H9 (cell line): ENCODE measurements at places on chromosomes 7 and 10. TPM values are rescaled to one million over a fixed set of nuclear protein-coding genes. Genes with fewer than 3 reads are reported as not detected.

CPVL gene
- total RNA-seq = 26.9 and 28.0 TPM in 2 replicates

PSMG3 gene
- total RNA-seq = 63.0 and 71.1 TPM in 2 replicates

ZNF33A gene
- 42.7 and 45.2 TPM in 2 replicates for total RNA-seq

ACTL6B gene
- 0.33 and 0.50 TPM in 2 replicates for total RNA-seq

SFRP5 gene
- total RNA-seq = 1.7 and 1.8 TPM in 2 replicates

THSD7A gene
- total RNA-seq = 0.42 and 0.88 TPM in 2 replicates

TMEM176A gene
- total RNA-seq = not detected in 2 replicates

CXCL12 gene
- total RNA-seq = 28.3 and 29.5 TPM in 2 replicates

CHN2 gene
- 3.3 and 3.7 TPM in 2 replicates for total RNA-seq

CYP2C19 gene
- not detected in 2 replicates for total RNA-seq

HECW1 gene
- 4.5 and 5.0 TPM in 2 replicates for total RNA-seq

BLNK gene
- total RNA-seq = not detected in 2 replicates

C10orf62 gene
- 0.31 TPM in 1 of 2 replicates, not detected in the other for total RNA-seq

TMEM213 gene
- 0.22 TPM in 1 of 2 replicates, not detected in the other for total RNA-seq

DNA sequence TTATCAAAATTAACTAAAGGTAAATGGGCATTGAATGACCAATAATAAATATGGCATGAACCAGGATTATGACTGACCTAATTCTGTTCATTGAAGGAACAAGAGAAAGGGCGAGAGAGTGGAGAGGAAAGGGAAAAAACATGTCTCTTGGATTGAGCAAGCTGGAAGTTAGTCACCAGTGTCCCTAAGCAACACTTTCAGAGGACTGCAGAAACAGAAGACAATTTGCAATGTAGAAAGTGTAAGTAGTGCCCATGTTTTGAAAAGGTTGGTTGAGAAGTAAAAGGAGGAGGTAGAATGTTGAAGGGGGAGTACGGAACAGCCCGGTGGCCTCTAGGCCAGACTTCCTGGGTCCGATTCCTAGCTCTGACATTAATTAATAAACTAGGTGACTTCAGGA lies 94.6 kb downstream of the FAS start:
- DNase-seq = no peak
- H3K4me3 ChIP-seq = no peak overlapping the region
- no peaks in the 10 kb centered on the region for H3K36me3 ChIP-seq
- peaks cover 4% of the 10 kb centered on the region; the same call in 1 of the 2 replicates for H3K4me1 ChIP-seq
- H3K27ac ChIP-seq = no peak overlapping the region

GRCh38 chr7:145224775-145225174 lies 388.9 kb upstream of the TPK1 start:
- DNase-seq = peak; percentile 33
- no peaks in the 10 kb centered on the region for H3K27me3 ChIP-seq
- no peak overlapping the region for H3K27ac ChIP-seq

DNA sequence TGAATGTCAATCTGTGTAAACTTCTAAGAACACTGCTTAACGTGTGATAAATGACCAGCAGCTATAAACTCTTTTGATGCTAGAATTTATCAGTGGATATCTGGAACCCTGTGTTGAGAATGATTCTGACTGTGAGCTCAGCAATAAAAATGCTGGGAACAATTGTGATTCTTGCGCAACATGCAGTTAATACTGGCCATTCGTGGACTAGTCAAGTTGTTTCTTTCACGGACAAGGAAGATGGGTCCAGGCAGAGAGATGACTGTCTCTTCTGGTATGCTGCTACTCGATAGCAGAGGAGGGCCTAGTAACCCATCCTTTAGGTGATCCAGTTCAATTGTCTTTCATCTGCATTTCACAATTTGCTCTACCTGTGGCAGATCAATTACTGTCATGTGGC lies 394.8 kb upstream of the IGFBP3 start:
- no peak overlapping the region for H3K4me3 ChIP-seq
- H3K36me3 ChIP-seq = no peaks in the 10 kb centered on the region
- no peaks in the 10 kb centered on the region for H3K27me3 ChIP-seq
- no peaks in the 10 kb centered on the region for H3K4me1 ChIP-seq

GRCh38 chr7:4621396-4621795 lies 60.7 kb upstream of the FOXK1 start:
- no peaks in the 10 kb centered on the region for H3K4me1 ChIP-seq
- no peak overlapping the region for H3K27ac ChIP-seq
- H3K4me3 ChIP-seq = no peak overlapping the region
- DNase-seq = no peak
- no peaks in the 10 kb centered on the region for H3K27me3 ChIP-seq
- H3K36me3 ChIP-seq = no peaks in the 10 kb centered on the region

DNA sequence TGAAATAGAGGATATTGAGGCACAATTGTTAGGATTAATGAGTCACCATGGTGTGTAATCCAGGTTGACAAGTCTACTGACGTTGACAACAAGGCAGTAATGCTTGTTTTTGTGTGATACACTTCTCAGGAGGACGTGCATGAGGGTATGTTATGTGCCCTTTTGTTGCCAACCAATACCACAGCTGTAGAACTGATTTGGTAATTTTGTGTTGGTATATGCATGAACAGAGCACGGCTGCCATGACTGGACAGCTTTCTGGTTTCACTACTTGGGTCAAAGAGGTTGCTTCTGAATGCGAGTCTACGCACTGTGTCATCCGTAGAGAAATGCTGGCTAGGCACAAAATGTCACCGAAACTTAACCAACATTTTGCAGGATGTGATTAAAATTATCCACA lies 32.9 kb downstream of the PHTF2 start:
- H3K27ac ChIP-seq = no peak overlapping the region
- H3K36me3 ChIP-seq = peaks cover 4% of the 10 kb centered on the region; the same call in 1 of the 2 replicates
- DNase-seq = no peak
- H3K4me3 ChIP-seq = no peak overlapping the region
- no peaks in the 10 kb centered on the region for H3K27me3 ChIP-seq
- no peaks in the 10 kb centered on the region for H3K4me1 ChIP-seq

- no peak overlapping the region for H3K4me3 ChIP-seq
- H3K27ac ChIP-seq = no peak overlapping the region
- no peaks in the 10 kb centered on the region for H3K27me3 ChIP-seq
- H3K4me1 ChIP-seq = peaks cover 3% of the 10 kb centered on the region; the same call in 1 of the 2 replicates
These were observed 199.7 kb downstream of the BMPER start for GRCh38 chr7:34104992-34105391.

DNA sequence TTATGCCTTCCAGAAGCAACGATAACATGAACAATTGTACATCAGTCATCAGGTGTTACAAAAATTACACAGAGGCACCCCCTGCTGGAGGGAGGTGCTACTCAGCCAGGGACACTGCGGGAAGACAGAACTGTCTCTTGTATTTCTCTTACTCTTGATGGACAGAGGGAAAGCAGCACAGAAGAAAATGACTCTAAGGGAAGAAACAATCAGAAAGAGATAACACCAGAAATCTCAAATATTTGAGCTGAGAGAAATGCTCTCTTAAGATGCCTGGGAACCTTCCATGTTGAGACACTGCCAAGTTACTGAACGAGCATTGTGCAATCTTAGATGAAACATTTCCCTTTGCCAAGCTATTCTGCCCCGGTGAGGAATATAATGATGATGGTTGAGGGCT lies 227.6 kb upstream of the NPSR1 start:
- H3K27ac ChIP-seq = no peak overlapping the region
- H3K36me3 ChIP-seq = peaks cover 9% of the 10 kb centered on the region
- no peaks in the 10 kb centered on the region for H3K4me1 ChIP-seq
- DNase-seq = no peak
- H3K4me3 ChIP-seq = no peak overlapping the region
- no peaks in the 10 kb centered on the region for H3K27me3 ChIP-seq

DNA sequence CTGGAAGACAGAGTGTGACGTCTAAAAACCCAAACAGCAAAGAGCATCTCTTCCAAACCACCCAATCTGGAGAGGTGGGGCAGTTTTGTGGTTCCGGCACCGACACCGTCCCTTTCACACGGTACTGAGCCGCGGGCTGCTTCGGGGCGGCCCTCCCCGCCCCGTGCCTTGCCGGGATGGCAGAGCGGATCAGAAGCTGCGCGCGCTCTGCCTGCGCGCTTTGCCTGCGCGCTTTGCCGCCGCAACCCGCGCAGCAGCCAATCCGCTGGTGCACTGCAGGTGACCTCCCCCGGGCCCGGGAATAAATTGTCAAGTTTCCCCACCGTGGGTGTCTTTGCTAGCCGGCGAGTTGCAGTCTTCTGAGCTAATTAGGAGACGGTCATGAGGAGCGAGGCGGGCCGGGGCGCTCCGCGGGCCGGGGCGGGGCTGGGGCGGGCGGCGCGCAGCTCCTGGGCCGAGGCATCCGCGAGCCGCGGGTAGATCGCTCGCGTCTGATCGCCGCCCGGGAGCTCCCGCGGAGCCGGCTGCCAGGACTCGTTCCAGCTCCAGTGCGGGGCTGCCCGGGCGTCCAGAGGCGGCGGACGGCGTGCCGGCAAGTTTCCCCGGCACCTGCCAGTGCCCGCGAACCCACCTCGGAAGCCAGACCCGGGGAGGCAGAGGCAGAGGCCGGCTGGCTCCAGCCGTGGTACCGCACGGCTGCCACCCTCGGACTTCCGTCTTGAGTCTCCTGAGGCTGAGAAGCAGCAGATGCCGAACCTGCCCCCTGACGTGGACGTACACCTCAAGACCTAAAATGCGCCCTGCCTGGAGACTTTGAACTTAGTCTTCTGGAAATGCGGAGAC lies 536.0 kb upstream of the GALNT17 start:
- peak overlapping the region; percentile 68 for H3K4me3 ChIP-seq
- H3K27me3 ChIP-seq = peaks cover 25% of the 10 kb centered on the region; the same call in 1 of the 2 replicates
- H3K4me1 ChIP-seq = no peaks in the 10 kb centered on the region; the same call in 1 of the 2 replicates

DNA sequence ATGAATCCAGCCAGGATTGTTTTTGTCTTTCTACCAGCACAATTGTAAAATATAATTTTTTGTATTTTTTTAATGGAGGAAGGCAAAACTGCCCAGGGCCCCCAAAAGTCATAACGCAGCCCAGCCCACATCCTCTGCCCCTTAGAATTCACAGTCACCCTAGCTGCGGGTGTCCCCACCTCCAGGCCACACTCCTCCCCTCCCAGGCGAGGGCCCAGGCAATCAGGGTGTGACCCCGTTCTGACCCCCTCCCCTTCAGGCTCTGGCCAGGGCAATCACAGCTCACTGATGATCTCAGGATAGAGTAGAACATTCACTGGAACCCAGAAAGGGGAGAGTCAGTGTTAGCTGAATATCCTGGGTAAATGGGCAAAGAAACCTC lies 92.0 kb upstream of the MACROH2A2 start:
- H3K4me1 ChIP-seq = no peaks in the 10 kb centered on the region
- H3K4me3 ChIP-seq = no peak overlapping the region
- no peak overlapping the region for H3K27ac ChIP-seq
- H3K36me3 ChIP-seq = no peaks in the 10 kb centered on the region
- no peaks in the 10 kb centered on the region for H3K27me3 ChIP-seq
- DNase-seq = peak; percentile 17

DNA sequence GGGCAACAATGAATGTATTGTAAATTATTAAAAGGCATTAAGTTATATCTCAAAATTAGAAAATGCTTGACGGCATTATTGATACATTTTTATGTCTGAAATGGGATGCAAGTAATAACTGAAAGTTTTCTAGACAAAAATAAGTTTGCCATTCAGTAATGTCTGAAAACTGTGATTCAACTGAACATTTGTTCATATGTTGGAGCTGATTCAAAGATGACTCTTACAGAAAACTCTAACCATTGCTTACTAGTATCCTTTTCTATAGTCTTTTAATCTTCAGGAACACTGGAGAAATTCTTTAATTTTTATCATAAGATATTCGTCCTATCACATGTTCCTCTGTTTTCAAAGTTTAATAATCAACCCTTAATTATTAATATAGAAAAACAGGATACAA lies 71.1 kb upstream of the TFEC start:
- H3K4me1 ChIP-seq = peaks cover 4% of the 10 kb centered on the region; the same call in 1 of the 2 replicates
- no peak for DNase-seq
- no peaks in the 10 kb centered on the region for H3K36me3 ChIP-seq
- no peak overlapping the region for H3K4me3 ChIP-seq
- H3K27me3 ChIP-seq = no peaks in the 10 kb centered on the region
- H3K27ac ChIP-seq = no peak overlapping the region

DNA sequence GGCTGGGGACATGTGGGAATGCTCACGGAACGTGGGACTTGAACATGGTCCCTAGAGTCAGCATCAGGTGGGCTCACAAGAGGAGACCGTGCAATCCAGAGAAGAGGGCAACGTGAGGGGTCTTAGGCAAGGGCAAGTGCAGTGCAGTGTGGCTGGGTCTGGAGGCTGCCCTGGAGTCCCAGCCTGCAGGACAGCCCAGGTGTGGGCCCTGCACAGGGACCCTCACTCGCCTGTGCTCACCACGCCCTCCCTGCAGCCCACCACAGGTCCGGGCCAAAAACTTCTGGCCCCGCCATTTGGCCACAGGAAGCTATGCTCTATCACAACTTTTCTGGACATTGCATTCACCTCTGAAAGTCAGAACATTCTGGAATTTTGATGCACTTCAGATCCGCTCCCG lies 133.5 kb downstream of the PAXIP1 start:
- H3K4me3 ChIP-seq = no peak overlapping the region
- no peak overlapping the region for H3K27ac ChIP-seq
- H3K27me3 ChIP-seq = no peaks in the 10 kb centered on the region
- H3K4me1 ChIP-seq = no peaks in the 10 kb centered on the region; the same call in 1 of the 2 replicates

GRCh38 chr10:65805993-65806392 lies 1119.8 kb upstream of the LRRTM3 start:
- no peaks in the 10 kb centered on the region for H3K36me3 ChIP-seq
- DNase-seq = no peak
- no peaks in the 10 kb centered on the region for H3K27me3 ChIP-seq
- H3K27ac ChIP-seq = no peak overlapping the region

GRCh38 chr10:29102233-29102632 lies 186.6 kb upstream of the LYZL1 start:
- H3K4me3 ChIP-seq = no peak overlapping the region
- H3K4me1 ChIP-seq = no peaks in the 10 kb centered on the region
- no peaks in the 10 kb centered on the region for H3K27me3 ChIP-seq
- DNase-seq = no peak
- H3K36me3 ChIP-seq = no peaks in the 10 kb centered on the region; the same call in 2 of the 3 replicates

DNA sequence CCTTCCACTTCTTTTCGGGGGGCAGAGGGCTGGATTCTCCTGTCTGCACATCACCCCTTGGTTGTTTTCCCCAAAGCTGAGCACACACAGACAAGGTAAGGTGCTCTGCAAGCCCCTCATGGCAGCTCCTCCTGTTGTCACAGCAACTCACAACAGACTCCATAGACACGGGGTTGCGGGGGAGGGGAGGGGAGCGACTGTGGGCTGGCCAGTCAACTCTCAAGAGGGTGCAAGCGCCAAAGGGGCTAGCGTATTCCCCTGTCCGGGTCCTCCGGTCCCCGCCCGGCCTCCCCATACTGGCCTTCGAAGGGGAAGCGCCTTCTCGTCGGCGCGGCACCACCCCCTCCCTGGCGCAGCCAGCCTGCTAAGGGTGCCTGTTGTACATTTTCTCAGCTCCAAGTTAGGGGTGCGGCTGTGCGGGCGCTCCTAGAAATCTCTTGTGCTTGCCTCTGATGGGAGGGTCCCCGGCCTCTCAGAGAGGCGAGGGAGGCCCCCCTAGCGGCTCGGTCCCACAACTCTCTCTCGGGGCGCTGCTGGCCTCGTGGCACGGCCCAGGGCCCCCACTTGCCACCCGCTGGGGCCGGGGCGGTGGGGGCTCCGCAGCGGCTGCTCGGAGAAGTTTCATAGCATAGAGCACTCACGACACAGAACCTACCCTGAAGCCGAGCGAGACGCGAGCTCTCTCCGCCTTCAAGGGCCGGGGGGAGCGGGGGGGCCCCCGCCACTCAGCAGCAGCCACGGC lies 498 bp downstream of the RHOBTB1 start:
- no peaks in the 10 kb centered on the region for H3K36me3 ChIP-seq
- H3K4me1 ChIP-seq = no peaks in the 10 kb centered on the region
- H3K27ac ChIP-seq = no peak overlapping the region
- H3K27me3 ChIP-seq = no peaks in the 10 kb centered on the region; the same call in 1 of the 2 replicates
- H3K4me3 ChIP-seq = peak overlapping the region; percentile 84

- no peaks in the 10 kb centered on the region for H3K36me3 ChIP-seq
- H3K27me3 ChIP-seq = no peaks in the 10 kb centered on the region
- H3K4me3 ChIP-seq = no peak overlapping the region
- no peak for DNase-seq
- H3K27ac ChIP-seq = no peak overlapping the region
These were observed 127.0 kb downstream of the TCERG1L start for GRCh38 chr10:131184503-131184902.
